ENCODE measurements at places on chromosomes 12 and 14. TPM values are rescaled to one million over a fixed set of nuclear protein-coding genes. Genes with fewer than 3 reads are reported as not detected.

The KRT79 gene
- total RNA-seq: not detected

The BCL7A gene
- total RNA-seq: 23.1 TPM

The B4GALNT1 gene
- 1.7 TPM for total RNA-seq

The KRT78 gene
- 0.40 TPM for total RNA-seq

The ALG10B gene
- 5.7 TPM for total RNA-seq

The GZMH gene
- 1.2 TPM for total RNA-seq

The ZFYVE26 gene
- total RNA-seq: 44.8 TPM

The SRRM4 gene
- total RNA-seq: not detected

The FAM161B gene
- 7.4 TPM for total RNA-seq

DNA sequence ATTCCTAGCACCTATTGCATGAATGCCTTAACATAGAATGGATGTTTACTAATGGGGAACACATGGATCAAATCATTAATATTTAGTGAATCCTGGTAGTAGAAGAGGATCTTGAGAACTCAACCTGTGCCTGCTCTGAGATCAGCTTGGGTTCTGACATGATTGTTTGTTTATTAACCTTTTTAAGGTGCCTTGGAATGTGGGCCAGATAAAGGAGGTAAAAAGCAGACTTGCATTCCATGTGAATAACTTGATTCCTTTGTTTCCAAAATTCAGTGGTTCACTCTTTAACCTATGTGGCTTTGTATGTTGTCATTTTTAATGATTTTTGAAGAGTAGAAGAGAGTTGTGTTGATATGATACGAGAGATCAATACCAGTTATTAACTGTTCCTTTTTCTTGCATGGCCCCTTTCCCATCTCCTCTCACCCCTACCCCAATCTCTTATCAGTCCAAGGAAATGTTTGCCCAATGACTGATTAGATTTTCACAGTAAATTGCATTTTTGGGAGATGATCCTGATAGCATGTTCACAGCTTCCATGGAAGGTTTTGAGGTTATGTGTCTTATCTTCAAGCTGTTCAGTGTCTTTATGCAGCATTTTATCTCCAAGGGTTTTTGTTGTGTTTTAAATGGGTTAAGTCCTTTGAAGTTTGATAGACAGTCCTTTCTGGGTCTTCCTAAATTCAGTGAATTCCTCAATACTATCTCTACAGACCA is 193.7 kb upstream of the FRMD6 start:
- DNase-seq: no peak

- no peak for DNase-seq
Observed at GRCh38 chr12:2268471-2269286, 215.9 kb downstream of the CACNA1C start.

- no peak for DNase-seq
Observed at GRCh38 chr12:22231836-22232235, 102.7 kb downstream of the ST8SIA1 start.

GRCh38 chr14:54691525-54692283 is 124.8 kb downstream of the SAMD4A start:
- DNase-seq: peak; percentile 87

DNA sequence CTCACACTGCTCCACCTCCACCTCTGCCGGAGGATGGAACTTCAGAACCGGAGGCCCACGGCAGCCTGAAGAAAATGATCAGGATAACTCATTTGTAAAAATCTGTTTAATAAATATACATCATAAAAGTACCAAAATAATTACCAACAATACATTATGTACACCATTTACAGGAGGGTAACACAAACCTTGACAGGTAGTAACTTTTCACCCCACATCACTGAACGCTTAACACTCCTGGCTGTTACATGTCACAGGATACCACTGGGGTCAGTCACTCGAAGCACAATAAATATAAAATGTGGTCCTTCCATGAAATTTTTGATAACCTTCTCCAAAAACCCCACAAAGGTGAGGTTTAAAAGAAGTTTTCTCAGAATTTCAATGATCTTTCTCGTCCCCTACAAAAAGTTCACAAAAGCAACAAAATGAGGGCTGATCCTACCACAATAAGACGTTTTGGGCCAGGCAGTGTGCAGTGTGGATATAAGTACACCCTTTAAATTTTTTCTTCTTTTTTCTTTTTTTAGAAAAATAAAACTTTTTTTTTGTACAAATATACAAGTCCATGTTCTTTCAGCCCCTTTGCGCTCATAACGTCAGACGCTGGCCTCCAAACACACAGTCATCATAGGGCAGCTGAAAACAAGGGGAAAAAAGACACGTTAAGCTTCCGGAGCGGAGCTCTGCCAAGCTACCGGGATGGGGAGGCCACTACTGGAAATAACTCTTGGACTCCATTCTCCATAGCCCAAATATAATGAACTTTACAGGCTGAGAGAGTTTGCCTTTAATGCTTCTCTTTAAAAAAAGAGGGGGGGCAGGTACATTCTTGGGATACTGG is 2.9 kb downstream of the NFKBIA start:
- DNase-seq: peak; percentile 30

GRCh38 chr14:64340560-64341196 is 46.5 kb upstream of the ESR2 start:
- DNase-seq: no peak

- no peak for DNase-seq
Observed at GRCh38 chr12:49864798-49865090, 21.8 kb upstream of the BCDIN3D start.

GRCh38 chr12:138898-139534 is 72.4 kb downstream of the IQSEC3 start:
- DNase-seq: peak; percentile 20

GRCh38 chr12:55142669-55143565 is 16.7 kb downstream of the OR9K2 start:
- peak; percentile 28 for DNase-seq

GRCh38 chr12:902581-902980 is 46.9 kb downstream of the RAD52 start:
- DNase-seq: no peak

- DNase-seq: no peak
Observed at GRCh38 chr12:108308395-108309085, 30.6 kb downstream of the CMKLR1 start.

DNA sequence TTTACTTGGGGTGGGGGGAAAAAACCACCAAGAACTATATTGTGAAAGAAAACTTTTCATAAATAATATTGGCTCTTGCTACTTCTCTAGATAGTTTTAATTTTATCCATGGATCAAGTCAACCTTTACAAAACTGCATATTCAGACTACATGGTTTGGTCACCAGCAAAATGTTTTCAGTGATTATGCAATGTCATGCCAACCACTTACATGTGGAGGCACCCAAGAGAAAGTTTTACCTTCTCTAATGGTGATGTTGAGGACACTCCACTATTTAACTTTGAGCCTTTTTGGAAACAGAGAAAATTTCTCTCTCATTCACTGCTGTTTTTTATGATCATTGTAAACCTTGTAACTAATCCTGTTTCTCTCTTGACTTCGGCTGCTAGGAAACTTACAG is 21.6 kb downstream of the PLCZ1 start:
- no peak for DNase-seq

DNA sequence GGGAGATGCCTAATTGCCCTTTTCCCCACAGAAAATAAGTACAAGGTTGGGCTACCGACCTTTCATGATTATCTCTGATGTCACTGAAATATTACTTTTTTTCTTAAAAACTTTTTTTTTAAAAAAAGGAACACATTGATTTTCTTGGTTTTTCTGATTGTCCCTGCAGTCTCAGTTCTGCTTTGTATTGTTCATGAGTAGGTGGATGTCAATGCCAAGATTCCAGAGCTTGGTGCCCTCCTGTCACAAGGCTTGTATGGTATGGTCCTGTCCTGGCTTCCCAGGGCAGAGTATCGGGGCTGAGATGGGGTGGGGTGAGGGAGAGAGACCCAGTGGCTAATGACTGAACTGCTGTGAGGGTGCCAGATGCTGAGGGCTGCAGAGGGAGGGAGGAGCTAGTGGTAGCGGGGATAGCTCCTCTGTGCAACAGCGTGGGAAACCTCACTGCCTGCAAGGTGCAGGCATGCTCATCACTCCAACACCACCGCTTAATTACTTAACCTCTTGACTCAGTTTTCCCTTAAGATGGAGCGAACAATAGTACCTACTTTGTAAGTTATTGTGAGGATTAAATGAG is 4.4 kb upstream of the CTDSP2 start:
- DNase-seq: no peak

DNA sequence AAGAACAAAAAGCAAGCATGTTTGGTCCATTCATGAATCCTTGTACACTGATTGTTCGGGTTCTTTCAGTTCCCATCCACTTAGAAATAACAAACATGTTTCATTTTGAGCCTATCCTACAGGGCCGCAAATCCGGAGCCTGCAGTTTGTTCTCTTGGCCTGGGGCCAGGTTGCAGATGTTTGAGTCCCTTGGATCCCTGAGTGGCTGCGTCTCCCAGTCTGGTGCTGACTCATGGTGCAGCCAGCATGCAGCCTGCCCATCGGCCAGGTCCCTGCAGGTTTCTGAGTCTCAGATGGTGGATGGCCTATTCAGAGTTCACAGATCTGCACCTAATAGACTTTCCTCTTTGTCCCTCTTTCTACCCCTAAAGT is 1.9 kb upstream of the DYNC1H1 start:
- DNase-seq: peak; percentile 81

DNA sequence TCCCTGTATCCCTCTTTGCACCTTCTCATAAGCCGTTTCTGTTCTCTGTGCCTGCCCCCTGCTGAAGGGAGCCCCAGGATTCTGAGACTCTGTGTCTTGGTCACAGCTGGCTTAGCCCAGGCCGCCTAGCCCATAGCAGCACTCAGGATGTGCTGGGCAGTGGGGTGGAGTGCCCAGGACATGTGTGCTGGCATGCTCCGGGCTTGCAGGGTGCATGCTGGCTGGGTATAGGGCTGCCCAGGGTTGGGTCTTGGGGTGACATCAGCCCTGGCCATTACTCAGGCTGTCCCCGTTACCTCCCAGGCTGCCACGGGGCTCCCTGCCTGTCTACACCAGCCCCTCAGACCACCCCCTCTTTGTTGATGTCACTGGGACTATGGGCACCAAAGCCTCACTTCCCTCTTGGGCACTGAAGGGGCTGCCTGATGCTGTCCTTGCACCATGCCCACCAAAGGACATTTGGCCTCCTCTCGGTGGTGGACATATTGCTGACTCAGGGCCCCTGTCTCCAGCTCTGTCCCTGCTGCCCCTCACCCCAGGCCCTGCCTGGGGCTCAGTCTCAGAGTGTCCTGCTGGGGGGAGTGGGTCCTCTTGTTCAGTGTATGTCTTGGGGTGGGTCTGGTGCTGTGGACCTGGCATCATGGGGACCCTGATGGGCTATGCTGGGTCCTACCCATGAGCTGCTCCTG is 2.4 kb downstream of the CEP170B start:
- no peak for DNase-seq

DNA sequence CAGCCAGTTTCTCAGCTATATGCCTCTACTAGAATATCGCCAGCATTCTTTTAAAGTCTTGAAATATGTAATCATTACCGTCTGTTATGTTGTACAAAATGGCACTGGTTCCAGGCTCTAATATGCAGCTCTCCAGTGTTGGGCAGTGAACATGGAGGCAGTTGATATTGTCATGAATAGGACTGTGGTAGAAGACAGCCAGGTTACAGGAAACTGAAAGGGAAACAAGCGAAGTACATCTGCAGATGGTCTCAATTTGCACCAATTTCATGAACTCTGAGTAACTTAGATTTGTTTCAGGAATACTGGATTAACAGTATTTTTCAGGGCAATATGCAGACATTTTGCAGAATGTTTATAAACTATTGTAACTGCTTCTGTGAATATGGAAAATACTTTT is 13.4 kb upstream of the KLHL42 start:
- DNase-seq: no peak
